ENCODE measurements at places on chromosomes 1 and 21.

DNA sequence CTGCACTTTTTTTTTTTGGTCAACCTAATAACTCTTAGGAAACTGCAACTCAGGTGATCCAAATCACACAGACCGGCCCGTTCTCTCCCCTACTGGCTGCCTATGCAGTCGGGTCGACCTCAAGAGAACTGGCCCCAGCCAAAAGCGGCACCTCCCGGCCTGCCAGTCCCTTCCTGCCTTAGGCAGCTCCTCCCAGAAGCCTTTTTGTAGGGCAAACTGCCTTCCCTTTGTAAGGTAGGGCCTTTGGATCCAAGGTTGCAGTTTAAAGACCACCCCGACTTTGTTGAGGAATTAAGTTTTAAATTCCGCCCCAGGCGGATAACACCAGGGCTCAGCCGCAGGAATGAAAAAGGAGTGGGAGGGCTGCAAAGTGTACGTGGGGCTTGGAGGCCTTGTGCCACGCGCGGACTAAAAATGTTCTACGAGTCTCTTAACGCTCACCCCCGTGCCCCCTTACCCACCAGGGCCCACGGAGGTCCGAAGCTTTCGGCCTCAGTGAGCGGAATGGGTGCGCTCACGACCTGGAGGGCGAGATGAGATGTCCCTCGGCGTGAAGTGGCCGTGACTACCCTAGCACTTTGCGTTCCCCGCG is 642 bp upstream of the ST3GAL3 start:
- no peak for DNase-seq

DNA sequence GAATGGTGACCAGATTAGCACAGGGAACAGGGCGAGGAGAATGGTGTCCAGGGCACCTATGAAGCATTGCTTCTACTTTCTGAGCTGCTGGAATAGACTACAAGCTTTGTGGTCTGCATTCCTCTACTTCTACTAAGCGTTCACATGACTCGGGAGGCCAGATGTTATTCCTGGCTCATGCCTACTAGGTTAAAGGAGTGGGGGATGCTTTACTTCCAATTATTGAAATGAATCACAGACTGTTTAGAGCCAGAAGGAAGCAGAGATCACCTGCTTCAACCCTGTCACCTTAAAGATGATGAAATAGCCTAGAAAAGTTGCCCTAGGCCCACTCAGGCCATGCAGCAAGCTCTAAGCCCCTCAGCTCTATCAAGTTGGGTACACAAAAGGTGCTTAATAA is 633.5 kb downstream of the KIF26B start:
- peak; percentile 97 for DNase-seq

DNA sequence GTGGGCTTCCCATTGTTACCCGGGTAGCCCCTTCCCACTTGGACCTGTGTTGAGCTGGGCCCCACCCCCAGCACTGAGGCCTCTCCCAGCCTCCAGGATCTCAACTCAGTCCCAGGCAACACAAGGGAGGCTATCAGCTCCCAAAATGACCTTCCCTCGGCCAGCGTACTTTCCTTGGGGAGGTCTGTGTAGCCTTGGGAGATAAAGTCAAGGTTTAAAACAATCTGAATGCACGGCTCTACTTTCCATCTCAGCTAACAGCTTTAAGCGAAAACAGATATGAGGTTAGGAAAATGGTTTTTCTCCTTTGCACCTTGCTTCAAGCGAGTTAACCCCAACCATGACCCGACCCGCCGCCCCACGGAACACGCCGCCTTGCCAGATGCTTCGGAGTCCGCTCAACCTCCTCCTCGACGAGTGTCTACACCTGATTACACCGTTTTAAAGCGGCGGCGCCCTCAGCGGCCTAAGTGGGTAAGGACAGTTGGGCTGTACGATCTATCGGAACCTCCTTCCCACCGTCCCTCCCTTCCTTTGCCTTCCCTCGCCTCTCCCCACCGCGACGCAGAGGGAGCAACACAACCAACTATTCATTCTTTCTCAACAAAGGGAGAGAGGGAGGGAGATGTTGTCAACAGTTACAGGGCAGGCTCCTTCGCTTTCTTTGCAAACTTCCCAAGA is 1.1 kb downstream of the BCAR3 start:
- DNase-seq = no peak

GRCh38 chr1:236808005-236808404 is 12.9 kb downstream of the MTR start:
- no peak for DNase-seq

DNA sequence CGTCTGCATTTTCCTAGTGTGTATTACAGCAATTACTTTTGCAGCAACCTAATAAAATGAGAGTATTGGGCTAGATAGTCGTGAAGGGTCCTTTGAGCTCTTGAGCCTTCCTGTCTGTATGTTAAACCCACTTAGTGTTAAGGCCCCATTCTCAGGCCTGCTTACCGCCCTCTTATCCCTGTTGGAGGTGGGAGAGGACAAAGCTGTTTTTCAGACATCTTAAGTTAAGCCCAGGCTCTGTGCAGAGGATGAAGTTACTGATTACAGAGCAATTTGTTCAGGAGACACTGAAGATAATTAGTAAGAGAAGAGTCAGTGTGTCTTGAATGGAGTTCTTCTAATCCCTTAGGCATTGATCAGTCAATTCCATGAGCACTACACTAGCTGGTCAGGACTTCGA is 114.6 kb downstream of the UCK2 start:
- no peak for DNase-seq

GRCh38 chr1:6782151-6782550 is 3.1 kb upstream of the CAMTA1 start:
- DNase-seq = no peak

DNA sequence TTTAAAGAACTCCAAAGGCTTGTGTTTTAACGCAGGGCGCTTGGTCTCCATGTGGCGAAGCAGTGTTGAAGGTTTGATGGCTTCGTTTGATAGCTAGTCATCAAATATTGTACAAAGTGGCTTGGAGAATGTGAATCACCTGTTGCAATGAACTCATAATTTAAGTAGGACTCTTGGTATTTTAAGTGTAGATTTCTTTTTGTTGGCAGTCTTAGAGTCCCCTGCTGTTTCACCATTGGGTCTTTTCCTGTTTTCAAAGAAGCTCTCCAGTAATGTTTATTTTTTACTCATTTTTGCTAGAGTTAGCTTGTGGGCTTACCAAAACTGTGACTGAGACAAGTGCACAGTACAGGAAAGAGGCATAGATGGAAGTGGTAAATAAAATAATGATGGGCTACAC is 26.2 kb downstream of the RASAL2 start:
- no peak for DNase-seq

DNA sequence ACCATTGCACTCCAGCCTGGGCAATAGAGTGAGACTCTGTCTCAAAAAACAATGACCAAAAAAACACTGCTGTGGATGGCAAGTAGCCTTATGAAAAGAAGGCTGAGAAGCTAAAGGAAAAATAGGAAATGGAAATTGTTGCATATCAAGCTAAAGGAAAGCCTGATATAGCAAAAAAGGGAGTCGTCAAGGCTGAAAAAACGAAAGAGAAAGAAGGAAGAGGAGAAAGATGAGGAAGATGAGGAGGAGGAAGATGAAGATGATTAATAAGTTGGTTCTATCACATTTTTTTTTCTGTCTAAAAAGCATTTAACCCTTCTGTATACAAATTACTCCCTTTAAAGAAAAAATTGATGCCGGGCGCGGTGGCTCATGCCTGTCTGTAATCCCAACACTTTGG is 10.2 kb upstream of the PRDX1 start:
- no peak for DNase-seq

- no peak for DNase-seq
Observed at GRCh38 chr1:34771573-34772371, 9.2 kb upstream of the GJB3 start.

- no peak for DNase-seq
Observed at GRCh38 chr1:157961805-157962762, 31.4 kb upstream of the KIRREL1 start.

- no peak for DNase-seq
Observed at GRCh38 chr1:171582589-171582988, 39.5 kb upstream of the MYOCOS start.

GRCh38 chr1:178544531-178544930 is 31.6 kb downstream of the TEX35 start:
- DNase-seq = no peak

- DNase-seq = no peak
Observed at GRCh38 chr1:213457733-213458132, 406.7 kb downstream of the RPS6KC1 start.

DNA sequence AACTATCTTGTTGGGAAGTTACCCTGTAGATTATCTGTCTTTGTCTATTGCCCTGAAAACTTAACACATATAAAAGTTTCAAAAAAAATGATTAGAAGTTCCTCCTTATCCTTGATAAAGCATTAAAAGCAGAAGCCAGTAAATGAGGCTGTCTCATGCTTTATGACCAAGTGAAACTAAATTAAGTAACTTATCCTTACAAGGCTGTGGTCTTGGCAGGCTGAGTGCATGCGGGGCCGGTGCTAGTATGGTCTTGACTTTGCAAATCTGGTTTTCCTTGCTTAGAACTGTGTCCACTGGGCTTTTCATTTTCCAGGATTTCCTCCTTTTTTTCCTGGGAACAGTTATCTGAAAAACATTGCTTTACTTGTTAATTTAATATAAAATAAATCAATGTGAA is 43.1 kb downstream of the PCNX2 start:
- no peak for DNase-seq

DNA sequence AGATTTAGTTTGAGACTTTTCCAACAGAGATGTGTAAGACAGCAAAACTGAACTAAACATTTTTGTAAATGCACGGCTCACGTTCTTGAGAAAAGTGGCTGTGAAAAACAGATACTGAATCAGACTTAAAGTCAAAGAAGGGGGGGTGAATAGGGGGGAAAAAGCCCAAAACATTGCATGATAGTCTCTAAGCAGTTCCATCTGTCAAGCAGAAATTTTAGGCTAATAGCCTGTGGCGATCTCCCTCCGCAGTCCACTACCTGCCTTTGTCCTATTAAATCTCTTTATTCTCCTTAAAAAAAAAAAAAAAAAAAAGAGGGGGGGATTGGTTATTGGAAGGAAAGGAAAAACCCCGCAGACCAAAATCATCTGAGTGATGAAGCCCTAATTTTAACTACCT is 217.6 kb upstream of the NFIA start:
- no peak for DNase-seq

DNA sequence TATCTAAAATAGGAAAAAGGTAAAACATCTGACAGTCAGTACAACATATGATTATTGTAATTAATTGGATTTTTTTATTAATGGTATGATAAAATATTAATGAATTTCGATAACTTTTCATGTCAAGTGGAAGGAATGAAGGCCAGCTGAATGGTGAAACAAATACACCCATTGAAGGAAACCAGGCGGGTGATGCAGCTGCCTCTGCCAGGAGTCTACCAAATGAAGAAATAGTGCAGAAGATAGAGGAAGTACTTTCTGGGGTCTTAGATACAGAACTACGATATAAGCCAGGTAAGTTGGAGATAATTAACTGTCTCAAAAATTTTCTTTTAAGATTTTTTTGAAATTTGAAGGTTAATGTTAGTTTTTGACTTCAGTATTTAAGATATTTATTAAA is 3.2 kb downstream of the SON start:
- DNase-seq = no peak

DNA sequence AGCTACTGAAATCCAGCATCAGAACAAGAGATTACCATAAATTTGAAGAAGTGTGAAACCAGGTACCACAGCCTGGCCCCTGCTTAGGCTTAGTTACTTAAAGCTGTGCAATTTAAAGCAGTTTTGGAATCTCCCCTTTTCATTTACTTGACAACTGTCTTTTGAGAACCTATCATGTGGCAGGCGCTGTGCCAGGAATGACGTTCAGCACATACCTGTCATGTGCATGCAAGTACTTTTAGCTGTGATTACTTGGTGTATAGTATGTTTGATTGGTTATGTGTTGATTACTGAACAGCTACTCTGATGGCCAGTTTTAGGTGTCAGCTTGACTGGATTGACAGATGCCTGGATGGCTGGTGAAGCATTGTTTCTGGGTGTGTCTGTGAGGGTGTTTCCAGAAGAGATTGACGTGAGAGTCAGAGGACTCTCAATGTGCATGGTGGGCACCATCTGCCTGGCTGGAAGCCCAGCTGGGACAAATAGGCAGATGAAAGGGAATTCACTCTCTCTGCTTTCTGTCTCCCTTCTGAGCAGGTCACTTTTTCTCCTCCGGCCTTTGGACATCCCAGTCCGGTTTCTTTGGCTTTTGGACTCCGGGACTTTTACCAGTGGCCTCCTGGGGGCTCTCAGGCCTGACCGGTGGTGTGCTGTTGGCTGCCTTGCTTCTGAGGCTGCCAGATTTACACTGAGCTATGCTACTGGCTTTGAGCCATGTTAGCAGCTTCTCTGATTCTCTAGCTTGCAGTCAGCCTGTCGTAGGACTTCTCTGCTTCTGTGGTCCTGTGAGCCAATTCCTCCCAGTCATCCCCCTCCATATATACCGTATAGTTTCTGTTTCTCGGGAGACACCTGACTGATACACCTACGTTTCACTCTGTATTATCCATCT is 178.0 kb downstream of the RYR2 start:
- DNase-seq = no peak

- DNase-seq = no peak
Observed at GRCh38 chr1:77018311-77018710, 151.0 kb downstream of the ST6GALNAC5 start.

DNA sequence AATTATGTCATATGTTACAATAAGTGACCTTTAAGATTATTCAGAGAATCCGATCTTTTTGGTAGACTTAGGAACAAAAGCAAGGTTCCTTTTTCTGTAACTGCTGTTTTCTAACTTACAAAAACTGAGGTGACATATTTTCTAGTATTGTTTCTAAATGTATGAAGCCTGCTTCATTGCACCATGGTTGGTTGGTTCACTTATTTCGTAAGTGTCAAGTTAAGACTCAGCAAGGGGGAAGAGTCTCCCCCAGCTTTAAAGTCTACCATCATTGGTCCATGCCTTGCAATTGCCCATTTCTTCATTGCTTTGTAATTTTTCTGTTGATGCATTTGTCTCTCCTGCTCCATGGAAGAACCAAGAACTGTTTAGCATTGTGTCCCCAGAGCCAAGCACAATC is 136.9 kb downstream of the DISC1 start:
- no peak for DNase-seq
